Stomach (tissue), 19 donors: ENCODE measurements at places on chromosomes 1 and 21. TPM values are rescaled to one million over a fixed set of nuclear protein-coding genes. Genes with fewer than 3 reads are reported as not detected.

TTC3 gene
- total RNA-seq, result 157 TPM

FGR gene
- not detected for total RNA-seq

TRIM67 gene
- not detected for total RNA-seq

TMEM82 gene
- 2.2 TPM for total RNA-seq

KLF17 gene
- not detected for total RNA-seq

DNA sequence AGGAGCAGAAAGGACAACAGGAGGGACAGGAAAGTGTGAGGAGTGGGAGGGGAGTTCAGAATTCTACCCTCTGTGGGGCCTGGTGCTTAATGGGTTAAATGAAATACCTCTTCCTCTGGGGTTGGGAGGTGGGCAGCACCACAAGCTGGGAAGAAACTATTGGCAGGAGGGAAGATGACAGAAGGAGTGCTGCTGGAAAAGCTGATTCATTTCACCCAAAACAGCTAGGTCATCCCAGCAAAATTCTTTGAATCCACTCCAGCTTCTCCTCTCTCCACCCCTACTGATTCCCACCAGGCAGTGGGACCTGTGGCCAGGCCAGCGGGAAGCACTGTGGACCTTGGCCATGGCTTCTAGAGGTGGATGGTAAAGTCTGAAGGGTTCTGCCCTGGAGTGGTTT lies 12.8 kb downstream of the BCAN start:
- DNase-seq, result no peak

- DNase-seq, result no peak
These were observed 59.7 kb downstream of the DESI2 start for GRCh38 chr1:244712669-244713068.

GRCh38 chr1:167789501-167789900 lies 67.7 kb downstream of the MPZL1 start:
- DNase-seq, result no peak
